Left lung (tissue), 14 donors: ENCODE measurements at places on chromosomes 2 and 18.

- DNase-seq, result no peak
- no peak overlapping the region for H3K4me3 ChIP-seq
- H3K36me3 ChIP-seq, result no peaks in the 10 kb centered on the region
- H3K27me3 ChIP-seq, result no peaks in the 10 kb centered on the region
- no peaks in the 10 kb centered on the region for H3K4me1 ChIP-seq
Measured at GRCh38 chr2:127172306-127172705, 47.8 kb downstream of the CYP27C1 start.

- no peaks in the 10 kb centered on the region for H3K36me3 ChIP-seq
- no peak for DNase-seq
- no peaks in the 10 kb centered on the region for H3K27me3 ChIP-seq
- H3K27ac ChIP-seq, result no peak overlapping the region
- H3K4me3 ChIP-seq, result no peak overlapping the region
- H3K4me1 ChIP-seq, result no peaks in the 10 kb centered on the region
Measured at GRCh38 chr18:48385596-48385995, 23.6 kb downstream of the ZBTB7C start.

DNA sequence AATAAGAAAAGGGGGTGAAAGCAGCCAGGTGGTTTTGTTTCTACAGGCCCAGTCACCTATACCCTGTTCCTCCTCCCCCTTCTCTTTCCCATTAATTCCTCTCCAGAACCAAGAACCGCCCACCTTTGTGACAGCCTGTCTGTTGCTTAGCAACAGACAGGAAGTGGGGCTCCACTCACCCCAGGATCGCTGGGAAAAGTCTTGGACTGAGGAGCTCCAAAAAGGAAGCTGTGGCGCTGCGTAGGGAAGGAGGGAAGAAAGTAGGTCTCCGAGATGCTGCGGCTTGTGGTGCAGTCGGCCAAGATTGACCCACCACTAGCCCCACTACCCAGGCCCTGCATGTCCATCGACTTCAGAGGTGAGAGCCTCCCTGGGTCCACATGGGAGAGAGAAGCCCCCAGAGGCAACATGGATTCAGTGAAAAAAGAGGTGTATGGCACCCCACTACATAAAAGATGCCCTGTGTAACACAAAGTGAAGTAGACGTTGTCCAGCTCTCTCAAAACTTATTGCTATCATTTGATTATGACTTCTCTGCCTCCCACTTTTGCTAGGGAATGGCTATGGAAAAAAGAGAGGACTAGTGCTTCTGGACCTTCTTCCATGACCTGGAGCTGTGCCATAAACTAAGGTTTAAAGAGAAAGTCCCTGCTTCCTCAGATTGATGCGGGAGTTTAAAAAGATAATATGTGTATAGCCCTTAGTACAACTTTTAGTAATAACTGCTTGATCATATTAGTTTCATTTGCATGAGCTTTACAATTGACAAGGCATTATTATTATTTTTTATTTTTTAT, at the start of gene FER1L5:
TSS of gene FER1L5 (plus strand) at position 201 of the 797 bp plus-strand sequence. CDS start at position 274, 73 bp downstream.
- DNase-seq, result no peak
- no peak within 1 kb of the TSS for H3K4me3 ChIP-seq
- no peaks in the 10 kb centered on the region for H3K27me3 ChIP-seq

- DNase-seq, result no peak
- no peaks in the 10 kb centered on the region for H3K36me3 ChIP-seq
- H3K27me3 ChIP-seq, result no peaks in the 10 kb centered on the region
- no peaks in the 10 kb centered on the region for H3K4me1 ChIP-seq
- H3K4me3 ChIP-seq, result no peak overlapping the region
- no peak overlapping the region for H3K27ac ChIP-seq
Measured at GRCh38 chr2:221283896-221284545, 288.1 kb downstream of the EPHA4 start.

DNA sequence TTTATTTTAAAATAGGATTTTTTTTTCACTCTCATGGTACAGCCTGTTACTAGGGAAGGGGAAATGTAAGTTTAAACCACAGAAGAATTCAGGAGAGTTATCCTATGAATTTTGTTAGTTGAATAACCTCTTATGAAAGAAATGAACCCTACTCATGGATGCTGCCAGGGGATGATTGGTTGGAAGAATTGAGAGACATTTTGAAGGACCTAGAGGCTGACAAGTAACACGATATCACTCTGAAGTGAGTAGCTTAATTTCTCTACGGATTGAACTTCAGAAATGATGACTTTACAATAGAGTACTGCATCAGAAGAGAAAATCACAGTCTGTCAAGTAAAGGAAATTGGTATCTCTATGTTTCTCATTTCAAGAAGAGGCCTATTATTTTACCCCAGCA, 1346.2 kb downstream of the SUCLG1 start:
- H3K27ac ChIP-seq, result no peak overlapping the region
- no peaks in the 10 kb centered on the region for H3K36me3 ChIP-seq
- H3K4me1 ChIP-seq, result no peaks in the 10 kb centered on the region
- no peak for DNase-seq

- H3K4me3 ChIP-seq, result no peak overlapping the region
- no peaks in the 10 kb centered on the region for H3K36me3 ChIP-seq
- no peak for DNase-seq
- no peaks in the 10 kb centered on the region for H3K27me3 ChIP-seq
- H3K4me1 ChIP-seq, result no peaks in the 10 kb centered on the region
Measured at GRCh38 chr2:106960683-106961161, 74.8 kb upstream of the ST6GAL2 start.

- no peaks in the 10 kb centered on the region for H3K36me3 ChIP-seq
- DNase-seq, result no peak
- H3K4me3 ChIP-seq, result no peak overlapping the region
- peaks cover 32% of the 10 kb centered on the region for H3K4me1 ChIP-seq
Measured at GRCh38 chr2:229896857-229897256, 25.0 kb downstream of the TRIP12 start.

- H3K4me1 ChIP-seq, result peaks cover 14% of the 10 kb centered on the region
- no peaks in the 10 kb centered on the region for H3K36me3 ChIP-seq
- no peak overlapping the region for H3K4me3 ChIP-seq
- H3K27me3 ChIP-seq, result peaks cover 5% of the 10 kb centered on the region
Measured at GRCh38 chr2:72883356-72883962, 3.7 kb upstream of the SPR start.

GRCh38 chr18:44630118-44630517, 50.6 kb upstream of the SETBP1 start:
- no peaks in the 10 kb centered on the region for H3K4me1 ChIP-seq
- H3K36me3 ChIP-seq, result no peaks in the 10 kb centered on the region
- no peaks in the 10 kb centered on the region for H3K27me3 ChIP-seq
- DNase-seq, result no peak
- H3K4me3 ChIP-seq, result no peak overlapping the region

DNA sequence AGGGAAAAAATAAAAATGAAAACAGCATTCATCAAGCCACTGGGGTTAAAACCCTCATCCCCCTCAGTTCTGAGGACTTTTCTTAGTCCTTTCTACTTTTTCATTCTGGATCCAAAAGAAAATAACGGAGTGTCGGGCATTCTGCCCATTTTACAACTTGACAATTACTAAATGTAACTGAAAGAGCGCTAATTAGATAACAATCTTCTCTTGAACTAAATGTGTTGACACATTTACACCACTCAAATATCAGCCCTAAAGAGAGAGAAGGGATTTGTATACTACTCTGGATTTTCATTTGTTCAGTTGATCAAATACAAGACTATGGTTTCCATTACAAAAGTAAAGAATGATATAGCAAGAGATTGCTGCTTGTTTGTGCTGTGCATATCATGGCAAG, 27.5 kb downstream of the ABCA12 start:
- no peaks in the 10 kb centered on the region for H3K27me3 ChIP-seq
- no peak overlapping the region for H3K4me3 ChIP-seq
- no peaks in the 10 kb centered on the region for H3K4me1 ChIP-seq
- no peak overlapping the region for H3K27ac ChIP-seq

DNA sequence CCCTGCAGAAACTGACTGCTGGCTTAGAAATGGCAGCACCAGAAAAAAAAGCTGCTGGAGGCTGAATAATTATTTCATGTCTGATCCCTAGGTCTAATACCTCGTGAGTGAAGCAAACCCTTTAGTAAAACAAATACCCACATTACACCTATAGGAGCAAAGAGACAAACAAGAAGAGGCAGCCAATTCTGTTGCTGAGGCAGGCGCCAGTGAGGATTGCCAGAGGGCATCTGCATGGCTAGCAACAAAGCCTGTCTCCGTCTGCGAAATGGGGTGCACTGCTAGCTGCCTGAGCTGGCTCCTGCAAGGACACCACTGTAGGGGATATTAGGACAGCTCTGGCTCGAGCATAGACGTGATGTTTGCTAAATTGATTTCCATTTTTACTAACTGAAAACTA, 509.7 kb downstream of the TDRD15 start:
- no peaks in the 10 kb centered on the region for H3K36me3 ChIP-seq
- H3K4me1 ChIP-seq, result no peaks in the 10 kb centered on the region
- H3K27ac ChIP-seq, result no peak overlapping the region
- no peaks in the 10 kb centered on the region for H3K27me3 ChIP-seq

GRCh38 chr2:182784777-182785176, 68.7 kb downstream of the DNAJC10 start:
- H3K27ac ChIP-seq, result no peak overlapping the region
- no peak for DNase-seq
- no peaks in the 10 kb centered on the region for H3K27me3 ChIP-seq
- H3K4me1 ChIP-seq, result no peaks in the 10 kb centered on the region

DNA sequence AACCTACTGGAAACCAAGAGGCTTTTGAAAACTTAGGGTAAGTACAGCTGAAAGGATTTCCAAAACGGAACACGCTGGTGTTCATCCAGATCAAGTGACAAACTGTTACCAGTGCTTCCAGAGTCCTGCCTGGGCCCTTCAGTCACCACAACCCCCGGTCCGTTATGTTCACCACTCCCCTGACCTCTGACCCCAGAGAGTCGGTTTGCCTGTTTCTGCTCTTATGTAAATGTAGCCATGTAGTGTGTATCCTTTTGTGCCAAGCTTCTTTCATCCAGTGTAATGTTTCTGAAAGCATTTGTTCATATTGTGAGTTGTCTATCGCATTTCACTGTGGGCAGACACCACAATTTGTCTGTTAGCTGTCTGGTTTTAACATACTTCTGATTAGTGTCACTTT, 217.5 kb downstream of the NCK2 start:
- H3K36me3 ChIP-seq, result no peaks in the 10 kb centered on the region
- no peak overlapping the region for H3K27ac ChIP-seq
- H3K4me1 ChIP-seq, result no peaks in the 10 kb centered on the region
- H3K4me3 ChIP-seq, result no peak overlapping the region
- no peak for DNase-seq

GRCh38 chr18:76691800-76692199, 130.6 kb upstream of the ZNF236 start:
- H3K4me3 ChIP-seq, result no peak overlapping the region
- no peak for DNase-seq
- H3K4me1 ChIP-seq, result peaks cover 5% of the 10 kb centered on the region
- peaks cover 44% of the 10 kb centered on the region for H3K27me3 ChIP-seq
- H3K27ac ChIP-seq, result no peak overlapping the region

GRCh38 chr2:120251078-120251477, 1.6 kb upstream of the RALB start:
- no peaks in the 10 kb centered on the region for H3K27me3 ChIP-seq
- no peak for DNase-seq
- peaks cover 33% of the 10 kb centered on the region for H3K4me1 ChIP-seq
- no peaks in the 10 kb centered on the region for H3K36me3 ChIP-seq

GRCh38 chr2:233107011-233107410, 46.9 kb downstream of the INPP5D start:
- DNase-seq, result no peak
- no peak overlapping the region for H3K27ac ChIP-seq
- peaks cover 8% of the 10 kb centered on the region for H3K4me1 ChIP-seq
- H3K36me3 ChIP-seq, result no peaks in the 10 kb centered on the region

DNA sequence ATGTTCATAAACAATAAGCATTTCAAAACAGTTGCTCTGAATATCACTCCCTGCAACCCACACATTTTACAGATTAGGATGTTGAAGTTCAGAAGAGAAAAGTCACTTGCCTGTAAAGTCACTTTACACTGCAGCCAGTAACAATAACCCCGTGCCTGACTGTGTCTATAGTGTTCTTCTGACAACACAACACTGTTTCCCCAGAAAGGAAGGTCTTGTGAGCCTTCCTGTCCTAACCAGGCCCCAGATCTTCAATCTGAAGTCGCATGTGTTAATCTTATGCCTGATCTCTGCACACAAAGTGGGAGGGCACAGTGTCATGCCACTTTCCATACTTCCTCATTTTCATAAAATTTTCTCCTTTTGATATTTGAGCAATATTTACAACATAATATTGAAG, 120.2 kb downstream of the FEZ2 start:
- H3K36me3 ChIP-seq, result no peaks in the 10 kb centered on the region
- H3K4me3 ChIP-seq, result no peak overlapping the region
- no peaks in the 10 kb centered on the region for H3K27me3 ChIP-seq
- peaks cover 27% of the 10 kb centered on the region for H3K4me1 ChIP-seq
- DNase-seq, result no peak
- H3K27ac ChIP-seq, result peak overlapping the region; percentile 39

DNA sequence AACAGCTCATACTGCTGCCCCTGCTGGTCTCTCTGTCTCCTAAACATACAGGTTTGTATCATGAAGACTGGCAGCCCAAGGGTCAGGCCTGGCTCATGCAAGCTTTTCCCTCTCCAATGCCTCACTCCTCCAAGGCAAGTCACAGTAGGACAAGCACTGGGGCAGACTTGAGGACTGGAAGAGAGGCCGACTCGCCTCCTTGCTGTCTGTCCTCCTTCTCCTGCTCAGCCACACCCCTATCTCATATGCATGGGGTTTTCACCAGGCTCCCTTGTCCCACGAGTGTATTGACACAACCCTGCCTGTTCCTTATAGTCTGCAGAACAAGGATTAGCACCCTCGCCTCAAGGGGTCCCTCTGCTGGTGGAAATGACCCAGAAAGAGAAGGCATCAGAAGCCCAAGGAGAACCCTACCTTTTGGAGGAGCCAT, 223.7 kb downstream of the SOX11 start:
- peak; percentile 9 for DNase-seq
- no peak overlapping the region for H3K27ac ChIP-seq
- H3K27me3 ChIP-seq, result no peaks in the 10 kb centered on the region
- no peaks in the 10 kb centered on the region for H3K4me1 ChIP-seq
- no peaks in the 10 kb centered on the region for H3K36me3 ChIP-seq

DNA sequence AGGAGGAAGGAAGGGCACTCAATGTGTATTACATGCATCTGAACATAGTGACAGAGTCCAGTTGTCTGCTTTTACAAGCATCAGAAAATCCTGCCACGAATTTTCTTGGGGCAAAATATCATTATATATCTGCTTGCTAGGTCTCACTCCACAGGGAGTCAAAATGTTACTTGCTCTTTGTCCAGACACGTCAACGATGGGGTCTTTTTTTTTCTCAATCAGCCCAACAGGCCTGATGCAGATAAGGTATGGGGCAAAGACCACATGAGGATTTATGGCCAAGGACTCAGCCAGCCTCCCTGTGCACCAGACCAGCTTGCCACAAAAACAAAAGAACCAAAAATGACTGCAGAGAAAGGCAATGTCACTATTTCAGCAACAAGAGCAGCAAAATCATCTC, 323.4 kb upstream of the PKDCC start:
- H3K4me3 ChIP-seq, result no peak overlapping the region
- H3K27me3 ChIP-seq, result no peaks in the 10 kb centered on the region
- H3K36me3 ChIP-seq, result no peaks in the 10 kb centered on the region
- no peaks in the 10 kb centered on the region for H3K4me1 ChIP-seq
- no peak overlapping the region for H3K27ac ChIP-seq
